Left kidney (tissue), 8 donors: ENCODE measurements at places on chromosomes 6 and 20.

- no peak for DNase-seq
Measured at GRCh38 chr6:52877168-52877567, 32.3 kb downstream of the GSTA3 start.

- no peak for DNase-seq
Measured at GRCh38 chr20:32206760-32207625, 550 bp downstream of the PLAGL2 start.

DNA sequence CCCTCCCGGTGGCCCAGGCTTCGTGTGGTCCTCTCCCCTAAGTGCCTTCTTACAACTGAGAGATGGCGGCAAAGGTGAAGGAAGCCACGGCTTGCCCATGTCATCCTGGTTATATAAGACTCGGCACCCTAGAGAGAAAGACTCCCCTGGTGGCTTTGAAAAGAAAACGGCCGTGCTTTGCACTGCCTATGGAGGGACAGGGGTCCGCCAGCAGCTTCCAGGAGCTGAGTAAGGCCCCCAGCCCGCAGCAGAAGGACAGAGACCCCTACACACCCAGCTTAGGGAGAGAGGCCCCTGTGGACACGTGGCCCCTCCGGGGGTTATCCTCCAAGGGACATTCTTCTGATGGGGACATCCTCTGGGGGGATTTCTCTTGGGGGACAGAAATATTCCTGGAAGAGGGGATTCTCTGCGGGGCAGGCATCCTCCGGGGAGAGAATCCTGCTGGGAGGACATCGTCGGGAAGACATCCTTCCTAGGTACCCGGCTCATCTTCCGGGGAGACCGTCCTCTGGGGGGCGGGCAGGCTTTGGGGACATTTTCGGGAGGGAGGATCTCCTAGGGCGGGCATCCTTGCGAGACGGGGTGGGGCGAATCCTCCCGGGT, 511 bp upstream of the OGFR start:
- DNase-seq = no peak

DNA sequence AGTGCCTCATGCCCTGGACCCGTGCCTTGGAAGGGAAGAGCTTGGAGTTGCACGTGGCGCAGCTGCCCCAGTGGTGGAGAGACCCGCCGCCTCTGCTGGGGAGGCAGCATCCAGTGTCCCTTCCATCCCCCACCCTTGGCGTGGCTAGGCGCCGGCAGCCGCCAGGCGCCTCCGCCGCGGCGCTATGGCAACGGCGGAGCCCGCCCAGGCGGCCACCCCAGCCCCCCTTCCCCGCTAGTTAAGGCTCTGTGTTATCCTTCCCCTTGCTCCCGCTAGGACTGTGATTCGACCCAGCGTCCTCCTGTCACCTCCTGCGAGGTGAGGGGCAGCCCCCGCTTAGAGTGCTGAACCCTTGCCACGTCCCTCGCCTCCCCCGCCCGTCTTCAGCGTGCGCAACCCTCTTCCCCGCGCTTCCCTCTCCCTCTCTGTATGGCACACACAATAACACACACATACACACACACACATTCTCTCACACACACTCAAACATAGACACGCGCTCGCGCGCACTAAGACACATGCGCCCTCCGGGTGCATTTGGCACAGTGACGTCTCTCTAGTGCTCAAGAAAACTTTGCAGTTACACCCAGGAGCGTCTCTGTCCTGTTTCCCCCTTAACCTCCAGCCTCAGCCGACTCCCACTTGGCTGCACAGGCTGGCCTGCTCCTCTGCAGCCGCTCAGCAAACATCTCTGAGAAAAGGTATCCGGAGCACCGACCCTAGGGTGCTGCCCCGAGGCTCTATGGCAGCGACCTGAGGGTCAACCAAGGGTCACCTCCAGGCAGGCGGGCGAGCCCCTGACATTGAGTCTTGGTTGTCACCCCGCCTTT, 8.5 kb downstream of the GRIK2 start:
- no peak for DNase-seq

- no peak for DNase-seq
Measured at GRCh38 chr6:125741336-125741735, 8.1 kb upstream of the HEY2 start.

GRCh38 chr6:12534069-12534853, 182.3 kb upstream of the PHACTR1 start:
- no peak for DNase-seq

GRCh38 chr20:45154183-45154582, 20.5 kb upstream of the PI3 start:
- DNase-seq = no peak

DNA sequence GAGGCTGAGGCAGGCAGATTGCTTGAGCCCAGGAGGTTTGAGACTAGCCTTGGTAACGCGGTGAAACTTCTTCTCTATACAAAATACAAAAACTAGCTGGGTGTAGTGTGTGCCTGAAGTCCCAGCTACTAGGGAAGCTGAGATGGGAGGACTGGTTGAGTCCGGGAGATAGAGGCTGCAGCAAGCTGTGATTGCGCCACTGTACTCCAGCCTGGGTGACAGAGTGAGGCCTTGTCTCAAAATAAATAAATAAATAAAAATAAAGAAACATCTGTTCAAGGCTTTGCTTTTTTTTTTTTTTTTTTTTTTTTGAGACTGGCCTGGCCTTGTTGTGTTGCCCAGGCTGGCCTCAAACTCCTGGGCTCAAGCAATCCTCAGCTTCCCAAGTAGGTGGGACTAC, 23.7 kb upstream of the SLC23A2 start:
- no peak for DNase-seq

GRCh38 chr6:114194362-114195026, 148.3 kb downstream of the HS3ST5 start:
- DNase-seq = no peak
